ENCODE measurements at places on chromosomes 16 and 17. TPM values are rescaled to one million over a fixed set of nuclear protein-coding genes. Genes with fewer than 3 reads are reported as not detected.

CES3 gene
- 4.6 TPM for total RNA-seq

FGF11 gene
- 0.54 TPM for total RNA-seq

CCL14 gene
- total RNA-seq = not detected

SLC5A11 gene
- under 0.01 TPM for total RNA-seq

RFWD3 gene
- total RNA-seq = 35.3 TPM

ACSM2A gene
- not detected for total RNA-seq

SLC5A10 gene
- total RNA-seq = 0.81 TPM

PRSS21 gene
- 27.2 TPM for total RNA-seq

HAS3 gene
- total RNA-seq = 0.81 TPM

TRPV3 gene
- under 0.01 TPM for total RNA-seq

FBXW10 gene
- under 0.01 TPM for total RNA-seq

JUP gene
- total RNA-seq = 348 TPM

KCNG4 gene
- total RNA-seq = not detected

PRSS33 gene
- not detected for total RNA-seq

MT1B gene
- total RNA-seq = not detected

KIF2B gene
- total RNA-seq = under 0.01 TPM

Data from hematopoietic multipotent progenitor cell (in vitro differentiated cells).